ENCODE measurements at places on chromosomes 1 and 21. TPM values are rescaled to one million over a fixed set of nuclear protein-coding genes. Genes with fewer than 3 reads are reported as not detected.
A peak's percentile ranks its signal among the peaks of the same experiment; 100 is the strongest.

GRCh38 chr1:241736387-241736786, 84.3 kb downstream of the WDR64 start:
- no peaks in the 10 kb centered on the region for H3K36me3 ChIP-seq
- DNase-seq = peak; percentile 23
- no peak overlapping the region for H3K4me3 ChIP-seq
- no peaks in the 10 kb centered on the region for H3K4me1 ChIP-seq
- H3K27me3 ChIP-seq = no peaks in the 10 kb centered on the region

GRCh38 chr1:162360237-162360873, 16.3 kb downstream of the SPATA46 start:
- no peaks in the 10 kb centered on the region for H3K4me1 ChIP-seq
- H3K4me3 ChIP-seq = no peak overlapping the region
- no peak for DNase-seq
- no peak overlapping the region for H3K27ac ChIP-seq
- H3K27me3 ChIP-seq = no peaks in the 10 kb centered on the region
- no peaks in the 10 kb centered on the region for H3K36me3 ChIP-seq

The RPS8 gene
- 1,756 TPM for total RNA-seq

GRCh38 chr1:191882870-191883269, 275.4 kb upstream of the RGS18 start:
- no peaks in the 10 kb centered on the region for H3K27me3 ChIP-seq
- H3K4me1 ChIP-seq = no peaks in the 10 kb centered on the region
- no peaks in the 10 kb centered on the region for H3K36me3 ChIP-seq

The BROX gene
- total RNA-seq = 32.3 TPM

The SHISAL2A gene
- total RNA-seq = not detected

The FLG2 gene
- total RNA-seq = not detected

The PRELP gene
- 0.03 TPM for total RNA-seq

- H3K4me3 ChIP-seq = no peak overlapping the region
- no peaks in the 10 kb centered on the region for H3K4me1 ChIP-seq
- H3K36me3 ChIP-seq = no peaks in the 10 kb centered on the region
- no peak overlapping the region for H3K27ac ChIP-seq
Measured at GRCh38 chr1:232292239-232292638, 337.7 kb downstream of the SIPA1L2 start.

GRCh38 chr1:14421977-14422609, 176.4 kb upstream of the KAZN start:
- no peaks in the 10 kb centered on the region for H3K36me3 ChIP-seq
- H3K4me3 ChIP-seq = no peak overlapping the region
- no peak for DNase-seq
- H3K27me3 ChIP-seq = no peaks in the 10 kb centered on the region

DNA sequence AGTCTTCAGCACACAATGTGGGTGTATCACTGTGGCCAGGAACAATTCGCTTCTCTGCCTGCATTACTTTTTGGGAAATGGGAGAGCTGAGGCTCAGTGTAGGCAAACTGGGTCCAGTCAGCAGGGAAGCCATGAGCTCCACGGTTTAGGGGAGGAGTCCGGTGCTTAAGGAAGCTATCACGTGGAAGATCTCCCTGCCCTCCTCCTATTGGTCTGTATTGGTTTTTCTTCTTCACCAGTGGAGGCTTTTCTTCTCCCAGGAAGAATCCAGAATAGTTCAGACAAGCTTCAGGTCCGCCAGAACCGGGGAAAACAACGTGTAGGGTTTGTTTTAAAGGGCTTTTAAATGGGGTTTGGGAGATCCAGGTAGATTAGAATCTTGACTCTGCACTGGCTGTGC, 156.2 kb upstream of the CAMK1G start:
- no peaks in the 10 kb centered on the region for H3K27me3 ChIP-seq
- peaks cover 44% of the 10 kb centered on the region for H3K4me1 ChIP-seq

DNA sequence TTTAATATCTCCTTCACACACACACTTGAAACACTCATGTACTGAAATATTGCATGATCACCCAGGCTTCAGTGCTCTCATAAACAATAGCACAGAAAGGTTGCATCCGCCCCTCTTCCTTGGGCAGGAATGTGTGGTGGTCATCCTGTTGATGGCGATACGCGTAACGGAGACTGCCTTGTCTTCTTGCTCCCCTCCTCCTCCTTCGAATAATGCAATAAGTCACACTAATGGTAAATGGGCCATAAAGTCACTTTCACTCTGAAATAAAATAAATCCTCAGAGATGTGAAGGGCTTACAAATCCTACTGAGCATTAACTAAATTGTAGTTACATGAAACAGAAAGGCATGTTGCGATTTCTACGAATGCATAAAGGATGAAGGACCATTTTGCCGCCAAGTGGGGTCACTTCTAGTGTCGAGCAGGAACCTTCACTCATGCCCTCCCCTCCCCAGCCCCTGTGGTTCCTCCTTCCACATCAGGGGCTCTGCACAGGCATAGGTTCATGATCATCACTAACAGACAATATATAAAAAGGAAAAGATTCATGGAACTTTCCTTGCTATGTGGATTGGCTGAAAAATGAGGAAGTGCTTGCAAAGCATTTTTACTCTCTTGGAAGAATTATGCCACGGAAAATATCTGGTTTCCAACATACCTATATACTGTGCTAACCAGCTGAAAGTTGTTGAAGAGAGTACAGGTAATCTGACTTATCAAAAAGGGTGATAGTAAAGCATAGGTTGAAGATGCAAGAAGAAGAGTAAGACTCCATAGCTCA, 1.2 kb upstream of the PGBD5 start:
- no peaks in the 10 kb centered on the region for H3K36me3 ChIP-seq
- DNase-seq = peak; percentile 39
- H3K4me3 ChIP-seq = peak overlapping the region; percentile 62
- peaks cover 47% of the 10 kb centered on the region for H3K4me1 ChIP-seq
- H3K27me3 ChIP-seq = peaks cover 20% of the 10 kb centered on the region

The CELA2B gene
- total RNA-seq = not detected

GRCh38 chr1:231541842-231542241, 13.4 kb downstream of the TSNAX start:
- no peak overlapping the region for H3K4me3 ChIP-seq
- no peaks in the 10 kb centered on the region for H3K27me3 ChIP-seq
- DNase-seq = no peak
- H3K4me1 ChIP-seq = no peaks in the 10 kb centered on the region

DNA sequence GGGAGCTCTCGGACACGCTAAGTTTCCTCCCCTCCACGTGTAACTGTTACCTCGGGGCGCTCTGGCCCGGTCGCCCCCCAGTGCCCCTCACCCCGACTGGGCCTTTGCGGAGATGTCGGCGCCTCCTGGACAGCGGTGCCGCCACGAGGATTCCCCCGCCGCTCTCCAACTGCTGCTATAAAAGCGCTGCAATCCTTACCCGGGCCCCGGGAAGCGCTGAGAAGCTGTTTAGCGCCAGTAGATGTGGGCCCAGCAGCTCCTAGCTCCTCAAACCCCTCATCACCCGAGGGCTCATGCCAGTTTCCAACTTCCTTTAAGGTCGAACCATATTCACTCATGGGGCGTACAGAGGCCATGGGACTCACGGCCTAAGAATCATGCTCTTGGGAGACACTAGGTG, 361 bp upstream of the LMX1A start:
- peaks cover 37% of the 10 kb centered on the region for H3K4me1 ChIP-seq
- no peak overlapping the region for H3K27ac ChIP-seq
- no peaks in the 10 kb centered on the region for H3K36me3 ChIP-seq

The TBX19 gene
- 0.82 TPM for total RNA-seq

The FAM163A gene
- total RNA-seq = 0.08 TPM

DNA sequence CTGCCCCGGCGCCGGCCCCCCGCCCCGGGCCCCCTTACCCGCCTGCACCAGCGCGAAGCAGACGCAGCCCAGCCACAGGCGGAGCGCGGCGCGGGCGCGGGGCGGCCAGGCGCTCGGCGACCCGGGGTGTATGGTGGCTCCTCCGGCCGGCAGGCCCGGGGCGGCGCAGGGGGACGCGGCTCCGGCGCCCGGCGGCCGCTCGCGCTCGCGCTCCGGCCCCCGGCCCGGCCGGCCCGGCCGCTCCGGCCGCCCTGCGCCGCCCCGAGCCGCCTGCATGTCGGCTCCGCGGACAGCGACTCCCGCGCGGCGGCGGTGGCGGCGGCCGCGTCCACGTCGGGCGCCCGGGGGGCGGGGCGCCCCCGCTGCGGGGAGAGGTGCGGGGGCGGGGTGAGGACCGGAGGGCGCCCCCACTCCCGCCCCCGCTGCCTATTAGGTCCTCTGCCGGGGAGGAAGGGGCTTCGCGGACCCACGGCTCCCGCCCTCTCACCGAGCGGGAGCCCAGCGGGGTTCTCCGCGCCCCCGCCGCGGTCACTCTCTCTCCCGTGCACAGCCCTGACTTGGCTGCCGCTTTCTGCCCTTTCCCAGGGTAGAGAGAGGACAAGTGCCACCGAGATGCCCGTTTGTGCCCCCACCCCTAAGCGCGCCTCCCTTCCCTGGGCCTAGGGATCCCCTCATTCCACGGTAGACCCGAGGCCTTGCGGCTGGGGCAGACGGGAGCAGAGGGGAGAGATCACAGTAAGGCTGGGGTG, at the start of gene FNDC5:
Gene FNDC5, minus strand, starts transcription at position 298 of the 749 bp plus-strand sequence.
- H3K36me3 ChIP-seq = no peaks in the 10 kb centered on the region
- no peak within 1 kb of the TSS for H3K27ac ChIP-seq
- peak; percentile 72 for DNase-seq
- peaks cover 25% of the 10 kb centered on the region for H3K4me1 ChIP-seq
- peaks cover 38% of the 10 kb centered on the region for H3K27me3 ChIP-seq

- H3K4me1 ChIP-seq = peaks cover 18% of the 10 kb centered on the region
- no peak overlapping the region for H3K4me3 ChIP-seq
- H3K36me3 ChIP-seq = no peaks in the 10 kb centered on the region
- H3K27me3 ChIP-seq = no peaks in the 10 kb centered on the region
- no peak for DNase-seq
Measured at GRCh38 chr1:32719681-32720275, 17.2 kb upstream of the SYNC start.

GRCh38 chr1:118147522-118147921, 37.5 kb downstream of the SPAG17 start:
- no peak overlapping the region for H3K27ac ChIP-seq
- H3K36me3 ChIP-seq = no peaks in the 10 kb centered on the region
- H3K4me1 ChIP-seq = no peaks in the 10 kb centered on the region

The C4BPA gene
- not detected for total RNA-seq

DNA sequence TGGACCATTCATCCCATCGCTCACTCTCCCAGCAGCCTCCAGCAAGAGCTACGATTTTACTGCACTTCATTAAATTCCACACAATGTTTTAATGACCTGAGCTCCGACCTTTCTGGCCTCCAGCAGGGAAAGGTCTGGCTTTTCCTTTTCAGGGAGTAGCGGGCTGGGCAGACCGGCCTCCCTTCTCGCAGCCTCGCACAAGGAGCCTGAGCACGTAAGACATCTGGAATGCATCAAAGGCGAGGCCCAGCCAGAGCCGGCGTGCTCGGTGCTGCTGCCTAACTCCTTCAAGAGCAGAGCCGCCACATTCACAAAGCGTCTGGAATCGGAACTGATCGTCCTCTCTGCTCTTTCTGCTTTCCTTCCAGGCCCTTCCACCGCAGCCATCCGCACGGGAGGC, 32.5 kb upstream of the FHAD1 start:
- no peaks in the 10 kb centered on the region for H3K4me1 ChIP-seq
- H3K27ac ChIP-seq = no peak overlapping the region
- no peaks in the 10 kb centered on the region for H3K36me3 ChIP-seq
- H3K27me3 ChIP-seq = no peaks in the 10 kb centered on the region
